Vagina (tissue), 2 donors: ENCODE measurements at places on chromosomes 3 and 15. TPM values are rescaled to one million over a fixed set of nuclear protein-coding genes. Genes with fewer than 3 reads are reported as not detected.

DNA sequence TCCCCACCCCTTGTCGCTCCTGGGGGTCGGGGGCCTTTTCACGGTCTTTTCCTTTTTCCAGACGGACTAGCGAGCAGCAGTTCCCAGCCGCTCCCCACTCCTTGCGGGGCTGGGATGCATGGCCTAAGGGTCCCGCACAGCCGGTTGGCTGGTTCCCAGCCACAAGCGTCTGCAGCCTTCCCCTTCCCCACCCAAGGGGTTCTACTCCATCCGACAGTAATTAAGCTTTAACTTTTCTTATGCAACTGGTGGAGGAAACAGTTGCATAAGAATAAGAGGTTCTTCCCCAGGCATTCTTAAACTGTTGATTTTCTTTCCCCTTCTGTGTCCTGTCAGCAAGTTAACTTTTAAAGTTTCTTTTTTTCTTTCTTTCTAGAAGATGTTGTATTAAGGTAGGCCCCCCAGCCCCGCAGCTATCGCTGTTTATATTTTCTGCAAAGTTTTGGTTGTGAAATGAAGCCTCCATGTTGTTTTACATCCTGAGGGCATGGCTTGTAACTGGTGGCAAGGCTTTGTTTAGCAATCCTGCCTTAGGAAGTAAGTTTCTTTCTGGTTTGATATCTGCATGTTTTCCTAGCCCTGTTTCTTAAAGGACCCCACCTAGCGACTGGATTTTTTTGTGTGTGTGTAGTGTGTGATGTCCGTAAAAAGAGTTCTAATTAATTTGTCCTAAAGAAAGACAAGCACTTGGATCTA lies 207.5 kb downstream of the ZNF385D start:
- DNase-seq = no peak

GRCh38 chr3:37131860-37132144 lies 42.6 kb downstream of the LRRFIP2 start:
- no peak for DNase-seq

GRCh38 chr3:80052271-80052670 lies 284.5 kb upstream of the ROBO1 start:
- DNase-seq = no peak

GRCh38 chr15:86988033-86988432 lies 908.4 kb downstream of the AGBL1 start:
- no peak for DNase-seq

GRCh38 chr3:34213478-34213877 lies 415.0 kb downstream of the PDCD6IP start:
- DNase-seq = no peak

GRCh38 chr3:46068501-46068900 lies 41.2 kb upstream of the XCR1 start:
- no peak for DNase-seq

- no peak for DNase-seq
Observed at GRCh38 chr3:128723477-128723876, 2.5 kb upstream of the RAB7A start.

DNA sequence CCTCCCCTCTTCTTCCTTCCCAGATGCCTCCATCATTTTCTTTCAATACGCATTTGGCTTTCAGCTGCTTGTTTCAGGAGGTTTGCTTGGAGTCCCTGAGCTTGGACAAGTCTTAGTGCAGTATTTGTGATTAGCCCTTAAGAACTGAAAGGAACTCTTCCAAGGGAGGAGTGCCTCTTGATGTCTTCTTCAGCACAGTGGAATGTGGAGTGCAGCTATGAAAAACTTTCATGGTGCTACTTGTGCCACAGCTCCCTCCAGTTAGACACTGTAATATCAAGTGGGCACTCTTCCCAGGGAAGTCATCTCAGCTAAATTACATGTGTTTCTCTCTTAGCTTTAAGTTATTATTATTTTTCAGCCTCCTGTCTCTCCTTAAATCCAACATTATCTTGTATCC lies 173.1 kb downstream of the NECTIN3 start:
- DNase-seq = no peak

- no peak for DNase-seq
Observed at GRCh38 chr15:99267957-99268356, 16.7 kb downstream of the LRRC28 start.

DNA sequence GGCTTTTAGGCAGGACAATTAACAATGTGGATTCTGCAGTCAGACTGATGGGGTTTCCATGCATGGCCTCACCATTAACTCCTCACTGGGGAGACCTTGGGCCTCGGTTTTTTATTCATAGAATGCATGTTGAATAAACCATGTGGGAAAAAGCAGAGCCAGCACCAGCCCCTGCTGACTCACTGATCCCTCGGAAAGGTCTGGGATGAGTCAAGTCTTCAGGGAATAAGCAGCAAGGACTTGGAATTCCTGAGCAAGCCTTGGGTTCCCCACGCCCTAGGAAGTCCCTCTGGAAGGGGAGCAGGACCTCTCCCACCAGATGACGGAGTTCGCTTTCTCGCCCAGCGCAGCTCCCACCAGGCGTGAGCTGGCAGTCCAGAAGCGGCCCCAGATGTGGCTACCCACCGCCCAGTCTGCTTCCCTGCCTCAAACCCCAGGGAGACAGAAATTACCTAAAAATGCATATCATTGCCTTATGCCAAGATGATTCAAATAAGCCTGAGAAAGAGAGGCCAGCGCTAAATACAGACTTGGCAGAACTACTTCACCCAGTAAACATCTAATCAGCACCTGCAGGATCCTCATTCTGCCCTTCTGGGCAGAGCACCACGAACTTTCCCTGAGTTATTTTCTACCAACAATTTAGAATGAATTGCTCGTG lies 45.4 kb downstream of the BTD start:
- no peak for DNase-seq

DNA sequence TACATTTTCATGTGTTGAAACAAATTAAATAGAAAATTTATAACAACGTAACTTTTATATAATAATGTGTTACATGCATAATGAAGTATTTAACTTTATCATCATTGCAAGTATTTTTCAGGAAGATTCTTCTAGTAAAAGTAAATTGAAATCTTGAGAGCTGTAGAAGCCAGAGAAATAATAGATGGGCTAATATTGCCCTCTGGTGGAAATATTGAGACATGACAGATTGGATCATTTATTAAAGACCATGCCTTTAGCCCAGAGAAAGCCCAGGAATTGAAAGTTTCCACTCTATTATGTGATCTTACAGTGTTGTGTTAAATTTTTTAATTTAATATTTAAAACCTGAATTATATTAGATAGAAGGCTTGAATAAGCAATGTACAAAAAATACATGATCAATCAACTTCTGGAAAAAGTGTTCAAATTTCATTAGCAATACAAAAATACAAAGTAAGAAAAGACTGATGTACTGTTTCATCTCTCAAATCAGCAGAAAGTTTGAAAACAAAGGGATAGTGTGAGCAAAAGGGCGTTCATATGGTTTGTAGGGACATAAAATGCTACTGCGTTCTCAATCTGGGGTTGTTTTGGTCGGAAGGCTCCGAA lies 52.7 kb upstream of the SPTSSB start:
- no peak for DNase-seq

DNA sequence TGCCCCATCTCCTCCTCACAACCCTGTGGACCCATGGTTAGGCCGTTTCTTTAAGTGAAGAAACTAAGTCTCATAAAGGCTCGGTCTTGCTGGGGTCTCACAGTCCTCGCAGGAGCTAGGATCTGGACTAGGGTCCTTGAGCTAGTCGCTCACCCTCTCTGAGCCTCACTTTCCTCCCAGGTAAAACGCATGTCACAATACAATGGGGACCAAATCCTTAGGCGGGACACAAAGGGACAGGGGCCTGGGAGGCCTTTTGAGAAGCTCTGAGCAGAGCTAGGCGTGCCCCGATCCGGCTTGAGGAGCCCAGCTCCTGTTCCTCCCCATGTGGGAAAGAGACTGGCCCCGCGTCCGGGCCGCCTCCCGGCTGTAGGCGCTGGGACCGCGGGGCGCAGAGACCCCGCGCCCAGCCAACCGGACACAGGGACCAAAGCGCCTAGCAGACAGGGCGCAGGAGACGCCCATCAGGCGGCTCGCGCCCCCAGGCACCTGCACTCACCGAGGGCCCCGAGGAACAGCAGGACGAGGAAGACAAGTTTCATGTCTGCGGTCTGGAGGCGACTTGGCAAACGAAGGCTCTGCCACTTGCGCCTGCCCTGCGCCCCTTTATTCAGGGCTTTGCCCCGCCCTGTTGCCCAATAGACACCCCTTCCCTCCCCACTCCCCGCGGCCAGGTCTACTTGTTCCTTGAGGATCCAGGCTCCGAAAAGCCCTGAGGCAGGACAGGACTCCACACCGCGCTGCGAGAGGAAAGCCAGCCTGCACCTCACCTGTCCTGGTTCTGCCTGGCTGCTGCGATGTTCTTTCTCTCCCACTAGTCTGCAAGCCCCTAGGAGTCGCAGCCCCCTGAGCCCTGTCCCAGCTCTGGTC lies at the start of gene LTF:
Gene LTF, minus strand, starts transcription at position 580 of the 870 bp plus-strand sequence. Its CDS starts 38 bp downstream, at position 542.
- DNase-seq = peak; percentile 79

- DNase-seq = no peak
Observed at GRCh38 chr3:97940034-97940433, 32.2 kb downstream of the RIOX2 start.

DNA sequence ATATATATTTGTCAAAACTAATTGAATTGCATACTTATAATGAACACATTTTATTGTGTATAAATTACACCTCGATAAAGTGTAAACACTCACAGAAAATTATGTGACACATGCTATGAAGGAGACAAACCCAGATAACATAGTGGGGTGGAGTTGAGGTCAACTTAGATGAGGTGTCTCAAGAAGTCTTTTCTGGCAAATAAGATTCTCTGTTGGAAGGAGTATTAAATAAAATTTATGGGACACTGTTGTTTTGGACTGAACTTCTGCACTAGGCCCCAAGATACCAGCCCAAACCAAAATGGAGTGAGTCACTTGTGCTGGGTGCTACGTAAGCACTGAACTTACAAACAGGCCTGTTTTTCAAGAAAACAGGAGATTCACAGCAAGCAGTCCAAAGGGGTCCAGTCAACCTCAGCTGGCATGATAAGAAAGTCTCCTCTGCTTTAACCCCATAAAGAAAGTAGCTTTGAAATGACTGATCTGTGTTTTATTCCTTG lies 18.7 kb downstream of the ACTC1 start:
- no peak for DNase-seq

GRCh38 chr15:74585857-74586256 lies 29.8 kb upstream of the CLK3 start:
- no peak for DNase-seq

GRCh38 chr15:59995568-59996297 lies 8.4 kb upstream of the FOXB1 start:
- no peak for DNase-seq

GRCh38 chr15:99613887-99614647 lies 48.3 kb downstream of the MEF2A start:
- no peak for DNase-seq

DNA sequence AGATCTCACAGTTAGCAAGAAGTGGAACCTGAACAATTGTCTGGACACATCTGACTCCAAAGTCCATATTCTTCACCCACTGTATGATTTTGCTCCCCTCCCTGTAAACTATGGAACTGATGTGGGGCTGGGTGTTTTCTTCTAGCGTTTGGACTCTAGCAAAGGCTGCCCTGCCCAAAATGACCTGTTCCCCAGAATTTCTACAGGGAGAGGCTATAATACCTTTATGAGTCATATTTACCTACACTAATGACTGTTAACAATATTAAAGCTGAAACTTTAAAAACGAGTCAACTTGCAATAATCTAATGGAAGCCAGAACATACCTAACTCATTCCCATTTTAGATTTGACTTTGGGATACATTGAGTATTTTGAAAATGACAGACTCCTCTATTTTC lies 531.2 kb upstream of the CFAP20DC start:
- no peak for DNase-seq

GRCh38 chr3:47370887-47371697 lies 9.7 kb upstream of the PTPN23 start:
- DNase-seq = no peak

DNA sequence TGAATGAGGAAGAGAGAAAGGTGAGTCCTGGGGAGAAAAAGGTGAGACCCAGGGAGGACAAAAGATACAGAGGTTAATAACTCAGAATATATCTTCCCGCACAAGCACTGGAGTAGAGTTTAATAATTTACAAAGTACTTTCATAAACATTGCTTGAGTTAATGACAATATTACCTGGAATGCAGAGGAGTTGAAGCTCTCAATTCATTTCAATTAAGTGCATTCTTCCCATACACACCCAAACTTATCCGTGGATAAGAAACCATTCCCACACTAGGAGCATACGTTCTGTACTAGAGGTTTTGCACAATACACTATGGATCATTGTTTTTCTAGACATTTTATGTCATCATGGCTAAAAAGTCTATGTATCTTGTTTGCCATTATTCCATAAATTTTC lies 23.3 kb upstream of the KNG1 start:
- DNase-seq = no peak

GRCh38 chr3:78839693-78840092 lies 928.1 kb downstream of the ROBO1 start:
- no peak for DNase-seq

GRCh38 chr3:49098429-49098828 lies 4.6 kb upstream of the QRICH1 start:
- DNase-seq = no peak

- DNase-seq = no peak
Observed at GRCh38 chr3:190340071-190340470, 17.8 kb upstream of the CLDN1 start.

GRCh38 chr3:13347390-13347950 lies 72.7 kb downstream of the NUP210 start:
- DNase-seq = no peak

GRCh38 chr15:87193481-87193880 lies 1063.1 kb downstream of the NTRK3 start:
- DNase-seq = no peak

Gene HCLS1
- total RNA-seq = 35.4 TPM

Gene VIPR1
- 9.3 TPM for total RNA-seq

Gene HACL1
- 8.1 TPM for total RNA-seq

Gene MST1R
- total RNA-seq = 38.1 TPM

Gene TMF1
- 34.4 TPM for total RNA-seq

Gene P2RY13
- 0.98 TPM for total RNA-seq

Gene TRPC1
- 12.0 TPM for total RNA-seq

Gene OSBPL10
- 33.9 TPM for total RNA-seq

Gene MUC13
- total RNA-seq = not detected

Gene TRPM1
- total RNA-seq = not detected

Gene PLSCR5
- not detected for total RNA-seq

Gene LEKR1
- not detected for total RNA-seq

Gene NPAP1
- total RNA-seq = not detected
